ENCODE measurements at places on chromosomes 5 and 9. TPM values are rescaled to one million over a fixed set of nuclear protein-coding genes. Genes with fewer than 3 reads are reported as not detected.

GRCh38 chr9:14911046-14911445 is 818 bp upstream of the FREM1 start:
- DNase-seq: no peak

Gene ARHGEF39
- total RNA-seq: 17.2 TPM

- peak; percentile 81 for DNase-seq
Observed at GRCh38 chr9:136538599-136539426, 7.0 kb downstream of the NOTCH1 start.

GRCh38 chr9:124980431-124980830 is 39.5 kb upstream of the GOLGA1 start:
- DNase-seq: no peak

Gene NINJ1
- total RNA-seq: 77.8 TPM

Gene FCN1
- total RNA-seq: not detected

Gene EDIL3
- not detected for total RNA-seq

Gene ENC1
- total RNA-seq: 0.52 TPM

DNA sequence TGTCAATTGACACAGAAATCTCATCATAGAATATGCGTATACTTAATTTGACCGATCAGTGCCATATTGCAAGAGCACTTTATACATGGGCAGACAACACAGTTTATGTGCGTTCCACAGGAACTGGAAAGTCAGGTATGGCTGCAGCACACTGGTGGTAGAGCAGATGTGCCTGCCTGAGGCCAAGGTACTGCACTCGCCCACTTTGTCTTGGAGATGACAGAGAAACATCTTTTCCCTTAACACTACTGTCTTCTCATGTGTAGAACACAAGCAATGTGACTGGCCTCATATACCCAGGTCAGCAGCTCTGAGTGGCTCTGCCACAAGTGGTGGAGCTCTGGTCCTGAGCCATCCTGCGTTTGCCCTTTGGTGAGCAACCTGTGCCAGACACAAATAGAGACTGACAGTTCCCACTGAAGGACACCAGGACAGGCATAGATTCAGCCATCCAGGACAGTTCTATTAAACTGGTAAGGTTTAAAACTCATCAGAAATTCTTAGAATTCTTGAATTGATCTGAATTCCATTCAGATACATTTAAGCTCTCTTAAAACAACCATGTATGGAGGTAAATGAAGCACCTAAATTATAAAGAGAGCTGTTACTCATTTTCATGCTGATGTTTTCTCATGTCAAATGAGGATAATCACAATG is 21.0 kb upstream of the PPP2CA start:
- DNase-seq: no peak
